ENCODE measurements at places on chromosomes 1 and 21.

DNA sequence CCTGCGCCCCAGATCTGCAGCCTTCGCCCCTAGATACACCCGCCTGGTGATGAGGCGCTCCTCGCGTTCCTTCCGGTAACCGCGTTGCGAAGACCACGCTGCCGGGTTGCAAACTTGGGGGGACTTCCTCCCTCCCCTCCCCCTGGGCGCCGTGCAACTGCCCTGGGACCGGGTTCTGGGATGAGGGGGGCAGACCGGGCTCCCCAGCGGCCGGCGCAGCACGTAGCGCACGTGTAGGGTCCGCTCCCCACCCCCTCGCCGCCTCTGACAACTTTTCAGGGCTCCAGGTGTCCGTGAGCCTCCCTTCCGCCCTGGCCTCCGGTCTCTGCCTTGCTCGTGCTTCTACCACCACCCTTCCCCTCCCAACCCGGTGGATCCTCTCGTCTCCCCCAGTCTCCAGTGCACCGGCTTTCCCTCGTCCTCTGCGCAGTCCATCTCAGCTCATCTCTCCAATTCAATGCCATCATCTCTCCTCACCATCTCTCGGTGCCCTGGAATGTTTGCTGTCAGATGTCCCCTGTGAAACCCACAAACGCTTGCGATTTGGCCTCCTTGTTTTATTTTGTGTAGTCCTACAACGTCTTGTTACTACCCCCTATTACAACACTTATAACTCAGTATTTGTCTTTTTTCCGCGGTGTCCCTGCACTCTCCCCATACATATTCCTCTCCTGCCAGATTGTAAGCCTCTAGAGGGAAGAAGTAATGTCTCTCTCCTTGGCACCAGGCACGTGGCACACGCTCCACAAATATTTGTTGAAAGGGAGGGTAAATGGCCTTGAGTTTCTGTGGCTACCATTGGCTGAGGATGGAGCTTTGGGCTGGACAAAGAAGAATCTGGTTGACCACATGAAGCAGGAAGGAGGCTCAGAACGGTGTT is 782 bp downstream of the PCAT6 start:
- no peak for DNase-seq

DNA sequence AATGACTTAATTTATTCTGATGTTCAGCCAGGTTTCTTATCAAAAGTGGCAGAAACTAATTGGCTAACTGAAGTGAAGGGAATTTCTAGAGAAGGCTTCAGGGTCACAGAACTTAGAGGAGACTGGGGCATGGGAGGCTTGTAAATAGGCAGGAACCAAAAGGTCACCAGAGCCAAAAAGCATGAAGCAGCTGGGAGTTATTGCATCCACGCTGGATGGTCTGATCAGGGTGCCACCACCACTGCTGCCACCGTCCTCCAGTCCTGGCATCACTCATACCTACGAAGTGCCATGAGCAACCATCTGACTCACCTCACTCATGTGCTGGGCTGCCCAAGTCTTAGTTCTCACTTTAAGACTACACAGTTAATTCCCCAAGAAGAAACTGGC is 82.5 kb upstream of the DPH5 start:
- no peak for DNase-seq

DNA sequence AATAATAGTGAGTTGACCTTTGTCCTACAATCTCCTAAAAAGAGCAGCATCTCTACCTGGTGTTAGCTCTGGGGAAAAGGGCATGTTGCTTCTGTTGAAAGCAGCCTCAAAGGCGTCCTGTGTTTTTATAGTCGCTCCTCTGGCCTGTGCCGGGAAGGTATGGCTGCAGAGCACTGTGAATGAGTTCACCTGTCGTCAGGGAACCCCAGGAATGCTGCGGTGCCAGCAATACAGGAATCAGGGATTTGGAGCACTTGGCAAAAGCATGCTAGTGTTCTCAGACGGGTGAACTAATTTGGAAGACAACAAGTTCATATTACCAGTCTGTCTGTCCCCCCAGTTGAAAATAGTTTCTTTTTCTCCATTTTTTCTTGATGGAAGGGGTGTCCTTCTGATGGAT is 60.3 kb upstream of the PGD start:
- DNase-seq, result no peak

DNA sequence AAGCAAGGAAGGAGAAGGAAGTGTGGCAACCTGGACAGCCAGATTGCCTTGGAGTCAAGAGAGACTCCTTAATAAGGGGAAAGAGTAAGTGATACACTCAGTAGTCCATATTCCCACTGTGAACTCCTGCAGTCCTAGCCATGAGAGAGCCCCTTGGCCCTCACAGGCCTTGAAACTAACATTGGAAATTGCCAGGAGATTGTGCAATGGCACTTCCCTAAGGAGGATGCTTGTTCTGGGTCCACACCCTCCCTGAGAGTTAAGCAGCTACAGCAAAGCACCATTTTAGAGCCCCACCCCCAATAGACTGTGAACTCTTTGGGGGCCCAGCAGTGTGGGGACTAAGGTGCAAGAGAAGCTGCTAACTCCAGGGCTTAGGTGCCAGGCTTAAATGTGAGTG is 367.7 kb upstream of the CAMK1G start:
- DNase-seq, result no peak

DNA sequence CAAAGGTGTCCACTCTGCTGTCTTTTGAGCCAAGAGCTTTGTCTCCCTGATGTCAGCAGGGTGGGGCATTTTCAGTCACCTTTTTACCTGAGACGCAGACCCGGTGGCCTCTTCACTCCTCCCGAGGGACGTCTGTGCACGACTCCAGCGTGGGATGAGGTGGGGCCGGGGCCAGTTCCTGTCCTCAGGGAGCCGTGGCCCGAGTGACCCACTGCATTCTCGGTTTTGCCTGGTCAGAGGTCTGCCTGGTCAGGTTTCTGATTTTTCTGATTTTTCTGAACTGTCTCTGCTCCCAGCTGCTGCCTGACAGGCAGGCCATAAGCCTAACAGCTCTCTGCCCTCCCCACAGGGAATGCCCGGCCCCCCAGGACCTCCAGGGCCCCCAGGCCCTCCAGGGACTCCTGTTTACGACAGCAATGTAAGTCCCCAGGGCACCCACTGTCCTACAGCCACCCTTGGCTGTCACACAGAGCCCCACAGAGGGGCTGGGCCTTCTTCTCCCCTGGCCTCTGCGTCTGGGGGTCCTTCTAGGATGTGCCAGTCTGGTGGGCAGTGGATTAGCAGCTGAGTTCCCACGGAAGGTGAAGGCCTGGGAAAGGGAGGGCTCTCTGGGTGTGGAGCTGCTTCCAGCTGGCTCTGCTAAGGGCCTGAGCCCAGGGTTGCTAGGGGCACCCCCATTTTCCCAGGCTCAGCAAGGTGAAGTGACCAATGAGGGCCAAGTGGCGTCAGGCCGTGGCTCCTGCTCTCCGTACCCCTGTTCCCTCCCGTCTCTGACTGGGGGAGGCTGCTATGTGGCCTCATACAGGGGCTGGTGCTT is 45.9 kb downstream of the SLC19A1 start:
- DNase-seq, result no peak

DNA sequence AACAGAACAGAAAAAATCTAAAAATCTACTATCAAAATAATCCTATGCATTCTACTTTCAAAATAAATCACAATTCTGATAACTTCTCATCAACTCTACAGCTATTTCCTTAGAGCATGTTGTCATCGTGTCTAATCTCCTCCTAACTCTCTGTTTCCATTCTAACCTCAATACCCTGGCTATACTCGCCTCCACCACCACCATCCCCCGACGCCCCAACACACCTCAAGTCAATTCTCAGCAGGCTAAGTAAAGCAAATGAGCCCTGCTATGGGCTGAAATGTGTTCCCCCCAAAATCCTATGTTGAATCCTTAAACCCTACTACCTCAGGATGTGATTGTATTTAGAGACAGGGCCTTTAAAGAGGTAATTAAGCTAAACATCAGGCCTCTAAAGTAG is 34.6 kb downstream of the NRDC start:
- DNase-seq, result no peak

GRCh38 chr1:58065520-58065919 is 481.0 kb downstream of the OMA1 start:
- DNase-seq, result no peak

GRCh38 chr1:230295367-230295766 is 130.8 kb downstream of the PGBD5 start:
- no peak for DNase-seq

DNA sequence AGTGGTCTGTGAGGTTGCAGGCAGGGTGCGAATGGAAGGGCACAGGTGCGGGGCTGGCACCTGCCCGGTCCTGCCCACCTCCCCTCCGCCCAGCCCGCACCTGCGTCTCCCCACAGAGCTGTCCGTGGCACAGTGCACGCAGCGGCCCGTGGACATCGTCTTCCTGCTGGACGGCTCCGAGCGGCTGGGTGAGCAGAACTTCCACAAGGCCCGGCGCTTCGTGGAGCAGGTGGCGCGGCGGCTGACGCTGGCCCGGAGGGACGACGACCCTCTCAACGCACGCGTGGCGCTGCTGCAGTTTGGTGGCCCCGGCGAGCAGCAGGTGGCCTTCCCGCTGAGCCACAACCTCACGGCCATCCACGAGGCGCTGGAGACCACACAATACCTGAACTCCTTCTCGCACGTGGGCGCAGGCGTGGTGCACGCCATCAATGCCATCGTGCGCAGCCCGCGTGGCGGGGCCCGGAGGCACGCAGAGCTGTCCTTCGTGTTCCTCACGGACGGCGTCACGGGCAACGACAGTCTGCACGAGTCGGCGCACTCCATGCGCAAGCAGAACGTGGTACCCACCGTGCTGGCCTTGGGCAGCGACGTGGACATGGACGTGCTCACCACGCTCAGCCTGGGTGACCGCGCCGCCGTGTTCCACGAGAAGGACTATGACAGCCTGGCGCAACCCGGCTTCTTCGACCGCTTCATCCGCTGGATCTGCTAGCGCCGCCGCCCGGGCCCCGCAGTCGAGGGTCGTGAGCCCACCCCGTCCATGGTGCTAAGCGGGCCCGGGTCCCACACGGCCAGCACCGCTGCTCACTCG is 23.3 kb downstream of the FTCD start:
- DNase-seq, result no peak

DNA sequence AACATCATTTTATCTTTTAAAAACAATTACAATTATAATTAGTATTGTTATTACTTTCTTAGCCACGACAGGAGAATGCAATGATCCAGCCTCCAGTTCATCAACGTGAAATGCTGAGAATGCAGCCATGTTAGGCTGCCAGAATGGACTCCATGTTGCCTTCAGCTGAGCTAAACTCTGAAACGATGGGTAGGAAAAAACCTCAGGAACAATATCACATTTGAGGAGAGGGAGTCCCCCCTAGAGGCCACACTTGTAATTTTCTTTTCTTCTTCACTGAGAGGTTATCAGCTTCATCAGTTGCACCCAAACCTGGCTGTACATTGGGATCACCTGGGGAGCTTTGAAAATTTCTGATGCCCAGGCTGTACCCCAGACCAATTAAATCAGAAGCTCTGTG is 34.6 kb upstream of the DNAH14 start:
- DNase-seq, result no peak

DNA sequence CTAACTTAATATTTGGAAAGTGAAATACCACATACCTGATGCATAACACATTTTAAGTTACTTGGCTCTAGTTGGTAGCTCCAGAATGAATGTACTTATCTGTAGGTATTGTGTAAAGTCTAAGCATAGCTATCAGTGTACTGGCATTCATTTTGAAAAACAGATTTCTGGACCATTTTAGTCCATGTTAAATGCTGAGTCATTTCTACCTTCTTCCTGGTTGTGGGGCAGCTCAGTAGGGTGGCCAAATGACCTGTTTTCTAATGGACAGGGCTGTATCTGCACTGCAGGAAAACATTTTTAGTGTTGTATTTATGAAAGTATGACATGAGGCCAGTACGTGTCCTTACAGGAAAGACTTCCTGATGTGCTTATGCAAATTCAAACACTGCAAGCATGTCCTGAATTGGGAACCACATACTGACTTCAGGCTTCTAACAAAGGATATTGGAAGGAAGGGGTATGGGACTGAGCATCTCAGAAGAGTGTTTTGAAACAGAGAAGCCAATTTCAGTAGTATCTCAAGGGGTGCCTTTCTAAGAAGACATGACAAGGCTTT is 300.3 kb upstream of the B3GALT2 start:
- DNase-seq, result no peak

DNA sequence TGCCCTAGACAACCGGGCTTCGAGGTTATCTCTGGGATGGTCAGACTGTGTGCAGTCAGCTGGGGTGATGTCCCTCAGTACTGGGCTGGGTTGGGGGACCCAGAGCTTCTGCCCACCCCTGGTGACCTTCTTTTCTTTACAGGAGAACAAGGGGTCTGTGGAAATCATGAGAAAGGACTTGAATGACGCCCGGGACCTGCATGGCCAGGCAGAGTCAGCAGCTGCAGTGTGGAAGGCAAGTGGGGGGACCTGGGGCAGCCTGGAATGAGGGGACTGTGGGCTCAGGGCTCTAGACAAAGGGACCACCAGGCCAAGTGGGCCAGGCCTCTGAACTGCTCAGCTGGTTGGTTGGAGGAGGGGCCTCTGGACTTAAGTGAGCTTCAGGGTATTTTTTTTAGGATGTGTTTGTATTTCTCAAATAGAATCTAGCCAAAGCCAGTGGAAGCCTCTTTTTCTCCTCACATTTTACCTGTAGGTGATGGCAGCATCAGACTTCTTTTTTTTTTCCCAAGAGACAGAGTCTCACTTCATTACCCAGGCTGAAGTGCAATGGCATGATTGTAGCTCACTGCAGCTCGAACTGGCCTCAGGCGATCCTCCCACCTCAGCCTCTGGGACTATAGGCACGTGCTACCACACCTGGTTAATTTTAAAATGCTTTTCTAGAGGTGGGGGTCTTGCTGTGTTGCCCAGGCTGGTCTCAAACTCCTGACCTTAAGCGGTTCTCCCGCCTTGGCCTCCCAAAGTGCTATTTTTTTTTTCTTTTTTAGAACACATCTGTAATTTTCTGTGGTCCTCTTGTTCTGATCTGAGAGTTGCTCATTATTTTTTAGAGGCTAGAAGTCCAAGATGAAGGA is 1.9 kb downstream of the RNF187 start:
- DNase-seq, result no peak

- DNase-seq, result no peak
Measured at GRCh38 chr21:43585924-43586413, 73.3 kb downstream of the HSF2BP start.

GRCh38 chr1:3515774-3516480 is 61.5 kb downstream of the ARHGEF16 start:
- DNase-seq, result no peak

- DNase-seq, result no peak
Measured at GRCh38 chr1:150688763-150689162, 8.2 kb downstream of the GOLPH3L start.

GRCh38 chr1:4702932-4703331 is 48.5 kb downstream of the AJAP1 start:
- DNase-seq, result no peak

- no peak for DNase-seq
Measured at GRCh38 chr1:154481053-154481452, 21.0 kb upstream of the TDRD10 start.
